ENCODE measurements at places on chromosomes 3 and 15.

DNA sequence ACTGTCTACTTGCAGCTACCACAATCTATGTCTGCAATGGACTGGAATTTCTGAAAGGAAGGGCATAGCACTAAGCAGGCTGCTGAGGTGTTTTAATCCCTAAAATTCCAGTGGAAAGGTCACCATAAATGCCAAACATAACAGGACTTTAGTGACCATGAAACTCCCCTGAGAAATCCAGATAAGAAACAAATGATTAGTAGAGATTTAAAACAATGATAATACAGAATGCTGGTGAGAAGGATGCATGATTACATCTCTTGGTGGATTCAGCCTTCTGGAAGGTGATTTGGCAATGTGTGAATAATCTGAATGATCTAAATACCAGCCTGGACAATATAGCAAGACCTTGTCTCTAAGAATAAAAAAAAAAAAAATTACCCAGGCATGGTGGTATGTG lies 475.0 kb upstream of the CBLB start:
- no peak for DNase-seq

DNA sequence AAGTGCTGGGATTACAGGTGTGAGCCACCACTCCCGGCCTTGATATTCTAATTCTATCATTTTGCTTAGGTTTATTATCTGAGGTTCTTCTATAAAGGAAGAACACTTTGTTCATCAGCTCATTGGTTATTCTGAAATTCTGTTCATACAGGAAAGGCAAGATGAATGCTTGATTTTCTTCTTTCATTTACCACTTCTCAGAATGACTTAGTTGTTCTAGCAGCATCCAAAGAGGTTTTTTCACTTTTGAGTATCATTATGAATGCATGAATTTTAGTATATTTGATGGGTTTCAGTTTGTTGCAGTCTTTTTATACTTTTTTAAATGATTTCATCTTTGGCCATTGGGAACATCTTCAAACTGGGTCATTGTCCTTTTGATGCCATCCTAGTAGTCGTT lies 51.8 kb downstream of the RNF111 start:
- peak; percentile 56 for DNase-seq

GRCh38 chr15:90143166-90143655 lies 40.9 kb upstream of the IDH2 start:
- peak; percentile 79 for DNase-seq

DNA sequence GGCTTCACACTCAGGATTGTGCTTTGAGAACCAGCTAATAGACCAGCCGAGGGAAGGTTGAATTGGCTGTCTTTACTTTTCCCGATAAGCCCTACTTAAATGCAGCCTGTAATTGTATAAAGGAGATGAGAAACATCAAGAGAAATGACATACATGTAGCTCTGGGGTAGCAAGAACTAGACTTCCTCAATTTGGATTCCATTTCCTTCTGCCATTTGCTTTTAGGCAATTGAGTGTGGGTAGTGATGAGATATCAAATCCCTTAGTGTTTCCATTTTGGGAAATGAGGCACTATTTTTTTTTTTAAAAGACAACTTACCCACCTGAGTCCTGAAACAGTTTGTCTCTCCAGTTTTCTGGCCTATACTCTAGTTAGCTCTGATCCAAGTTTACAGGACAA lies 2.2 kb downstream of the INAFM2 start:
- DNase-seq: no peak

- no peak for DNase-seq
These were observed 29.4 kb downstream of the DLG1 start for GRCh38 chr3:197269024-197269423.

GRCh38 chr15:70632491-70633102 lies 130.8 kb downstream of the UACA start:
- DNase-seq: no peak

DNA sequence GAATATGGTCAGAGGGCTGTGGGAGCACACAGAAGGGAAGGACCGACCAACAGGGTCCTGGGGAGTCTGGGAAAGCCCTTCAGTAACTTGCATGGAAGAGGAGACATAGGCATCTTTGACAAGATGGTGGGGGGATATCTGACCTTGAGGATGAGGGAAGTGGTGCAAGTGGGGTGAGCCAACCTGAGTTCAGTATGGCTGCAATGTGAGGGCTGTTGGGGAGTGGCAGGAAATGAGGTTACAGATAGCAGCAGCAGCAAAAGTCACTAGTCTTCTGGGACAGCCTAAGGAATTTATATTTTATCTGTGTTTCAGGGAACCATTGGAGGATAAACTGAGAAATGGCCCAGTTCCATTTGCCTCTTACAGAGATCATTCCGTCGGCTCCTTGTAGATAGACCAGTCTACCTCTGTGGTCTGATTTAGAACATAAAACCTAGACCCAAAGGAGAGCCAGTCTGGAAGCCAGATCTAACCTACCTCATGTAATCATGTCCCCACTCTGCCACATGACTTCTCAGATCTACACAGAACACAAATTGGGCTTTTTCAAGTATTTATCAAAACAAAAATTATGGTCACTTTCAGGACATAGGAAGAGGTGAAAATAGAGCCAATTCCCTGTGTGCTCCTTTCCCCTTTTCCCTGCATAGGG lies 75.6 kb downstream of the ST6GAL1 start:
- no peak for DNase-seq

DNA sequence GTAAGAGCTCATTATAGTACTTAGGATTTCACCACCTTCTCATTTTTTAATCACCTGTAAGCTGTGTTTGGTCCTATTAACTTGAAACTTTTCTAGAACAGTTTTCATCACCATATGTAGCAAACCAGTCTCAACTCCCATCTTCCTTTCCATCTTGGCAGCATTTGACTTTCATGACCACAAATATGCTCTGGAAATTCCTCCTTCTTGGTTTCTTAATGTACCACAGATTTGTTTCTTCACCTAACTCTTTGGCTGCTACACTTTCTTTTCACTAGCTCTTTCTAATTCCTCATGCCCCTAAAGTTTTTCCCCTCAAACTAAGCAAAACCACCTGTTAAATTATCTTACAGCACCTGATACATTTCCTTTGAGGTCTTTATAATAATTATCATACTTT lies 13.2 kb upstream of the NMB start:
- no peak for DNase-seq

DNA sequence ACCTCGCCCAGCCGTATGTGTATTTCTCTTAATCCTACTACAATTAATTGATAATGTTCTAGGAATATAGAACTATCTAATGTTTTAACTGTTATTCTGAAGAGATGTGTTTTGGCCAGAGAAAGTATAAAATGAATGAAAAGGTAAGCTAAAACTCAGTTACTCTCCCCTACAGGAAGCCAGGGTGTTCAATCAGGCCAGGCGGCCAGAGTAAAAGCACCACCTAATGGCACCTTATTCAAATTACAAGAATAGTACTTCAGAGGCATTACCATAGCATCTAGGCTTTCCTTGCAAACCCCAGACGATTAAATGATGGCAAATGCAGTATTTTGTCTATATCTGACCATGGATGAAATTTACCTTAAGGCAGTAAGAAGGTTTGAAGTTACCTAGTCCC lies 10.4 kb downstream of the SLC12A8 start:
- DNase-seq: no peak

DNA sequence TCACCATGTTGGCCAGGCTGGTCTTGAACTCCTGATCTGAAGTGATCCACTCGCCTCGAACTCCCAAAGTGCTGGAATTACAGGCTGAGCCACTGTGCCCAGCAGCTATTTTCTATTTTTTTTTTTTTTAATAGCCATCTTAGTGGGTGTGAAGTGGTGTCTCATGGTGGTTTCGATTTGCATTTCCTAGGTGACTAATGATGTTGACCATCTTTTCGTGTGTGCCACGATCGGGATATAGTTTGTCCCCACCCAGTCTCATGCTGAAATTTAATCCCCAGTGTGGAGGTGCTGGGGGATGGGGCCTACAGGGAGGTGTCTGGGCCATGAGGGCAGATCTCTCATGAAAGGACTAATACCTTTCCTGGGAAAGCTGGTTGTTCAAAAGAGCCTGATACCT lies 41.8 kb upstream of the MUC13 start:
- no peak for DNase-seq

DNA sequence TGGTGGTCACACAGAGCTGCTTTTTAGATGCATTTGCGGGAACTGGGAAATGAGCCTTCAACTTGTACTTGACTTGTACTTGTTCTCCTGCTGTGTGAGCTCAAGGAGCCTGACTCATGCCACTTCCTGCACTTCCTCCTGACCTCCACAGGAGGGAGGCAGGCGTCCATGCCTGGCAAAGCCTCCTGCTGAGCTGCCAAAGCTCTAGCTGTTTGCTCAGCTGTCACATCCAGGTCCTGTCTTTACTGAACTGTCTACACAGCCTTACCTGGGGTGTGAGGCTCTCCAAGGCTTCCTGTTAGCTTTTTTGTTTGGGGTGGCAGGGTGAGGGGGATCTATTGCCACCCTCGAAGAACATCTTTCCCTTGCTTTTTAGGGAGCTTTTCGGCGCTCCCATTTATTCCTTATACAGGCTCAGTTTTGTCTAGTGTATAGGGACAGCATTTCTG lies 6.4 kb downstream of the THPO start:
- peak; percentile 68 for DNase-seq

- DNase-seq: no peak
These were observed 294.2 kb upstream of the MEIS2 start for GRCh38 chr15:37394402-37395099.

GRCh38 chr15:100206643-100207042 lies 135.1 kb downstream of the ADAMTS17 start:
- DNase-seq: no peak

DNA sequence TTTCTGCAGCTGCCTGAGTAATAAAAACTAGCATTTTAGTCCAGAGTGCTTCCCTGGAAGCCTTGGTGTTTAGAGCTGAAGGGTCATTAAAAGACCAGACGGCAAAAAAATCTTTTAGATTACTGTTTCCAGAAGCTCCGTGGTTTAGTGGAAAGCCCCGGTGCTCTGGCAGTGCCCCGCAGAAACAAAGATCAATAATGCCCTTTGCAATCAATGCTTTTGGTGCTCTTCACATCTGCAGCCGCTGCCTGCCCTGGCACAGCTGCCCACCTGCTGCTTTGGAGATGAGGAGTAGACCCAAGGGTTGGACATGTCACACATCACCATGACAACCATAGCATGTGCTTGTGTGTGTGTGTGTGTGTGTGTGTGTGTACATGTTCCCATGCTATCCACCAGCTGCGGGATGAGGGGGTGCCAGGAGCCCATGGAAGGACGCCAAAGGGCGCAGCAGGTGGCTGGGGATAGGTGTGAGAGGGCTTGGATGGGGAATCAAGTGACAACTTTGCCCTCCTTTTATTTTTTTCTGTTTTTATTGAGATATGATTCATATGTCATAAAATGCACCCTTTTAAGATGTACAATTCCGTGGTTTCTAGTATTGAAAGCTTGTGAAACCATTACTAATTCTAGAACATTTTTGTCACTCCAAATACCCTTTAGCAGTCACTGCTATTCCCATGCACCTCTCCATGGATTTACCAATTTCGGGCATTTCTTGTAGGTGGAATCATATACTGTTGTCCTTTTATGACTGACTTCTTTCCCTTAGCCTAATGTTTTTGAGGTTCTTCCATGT lies 75.7 kb upstream of the KLHL25 start:
- DNase-seq: no peak

DNA sequence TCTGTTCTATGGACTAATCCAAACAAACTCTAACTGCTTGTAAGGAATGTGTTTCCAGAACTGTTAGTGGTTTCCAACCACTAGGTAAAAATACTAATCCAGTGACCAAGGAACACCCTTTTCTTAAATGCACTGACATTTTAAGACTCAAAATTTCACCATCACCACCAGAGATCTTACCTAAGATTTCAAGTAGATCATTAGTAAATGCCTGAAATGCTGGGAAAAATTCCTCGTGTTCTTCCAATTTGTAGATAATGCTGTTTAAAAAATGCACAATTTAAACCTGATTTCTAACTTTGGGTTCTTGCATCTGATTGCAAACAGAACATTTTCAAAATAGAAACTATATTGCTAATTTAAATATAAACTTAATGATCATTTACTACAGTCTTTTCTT lies 63.4 kb downstream of the ESYT3 start:
- DNase-seq: no peak

- DNase-seq: no peak
These were observed 106.3 kb upstream of the ANKRD28 start for GRCh38 chr3:15903759-15904720.

DNA sequence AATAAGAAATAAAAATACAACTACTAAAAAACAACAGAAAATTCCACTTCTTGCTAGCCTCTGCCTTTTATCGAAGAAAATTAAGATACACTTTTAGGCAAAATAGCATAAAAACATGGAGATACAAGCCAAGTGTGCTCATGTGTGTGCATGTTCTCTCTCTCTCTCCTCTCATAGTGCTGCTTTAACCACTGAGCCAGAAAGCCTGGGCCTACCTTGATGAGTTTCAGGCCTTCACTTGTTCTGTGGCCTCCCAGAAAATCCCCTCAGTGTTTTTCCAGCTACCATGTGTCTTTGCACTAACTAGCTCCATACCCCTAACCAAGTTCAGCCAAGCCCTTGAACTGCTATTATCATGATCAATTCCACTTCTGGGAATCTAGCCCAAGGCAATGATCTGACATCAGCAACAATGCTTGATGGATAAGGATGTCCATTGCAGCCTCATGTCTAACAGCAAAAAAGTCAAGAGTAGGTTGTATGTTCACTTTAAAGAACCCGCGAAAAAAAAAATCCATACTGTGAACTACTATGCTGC lies 18.1 kb downstream of the CYP11A1 start:
- no peak for DNase-seq

- no peak for DNase-seq
These were observed 49.9 kb upstream of the P2RY1 start for GRCh38 chr3:152785051-152785450.

GRCh38 chr3:157134620-157135191 lies 25.2 kb downstream of the CCNL1 start:
- DNase-seq: peak; percentile 70

- DNase-seq: no peak
These were observed 4.3 kb downstream of the ARHGEF26 start for GRCh38 chr3:154125378-154126030.

All from activated CD4-positive, alpha-beta T cell treated with anti-CD3 and anti-CD28 coated beads, Interleukin-2, Interleukin-4, amounts not matched to agents 100 ng/mL and 50 ng/mL, durations not matched to agents 16 hours and 8 hours (primary cell).